T-helper 17 cell (primary cell): ENCODE measurements at places on chromosomes 4 and X. TPM values are rescaled to one million over a fixed set of nuclear protein-coding genes. Genes with fewer than 3 reads are reported as not detected.

The TLL1 gene
- total RNA-seq, result not detected

The TADA2B gene
- total RNA-seq, result 31.8 TPM

The SCRG1 gene
- not detected for total RNA-seq

The PRR32 gene
- total RNA-seq, result not detected

The NXF2B gene
- total RNA-seq, result not detected

The FMR1NB gene
- not detected for total RNA-seq

The GAGE12J gene
- not detected for total RNA-seq

The PAK3 gene
- 2.7 TPM for total RNA-seq

DNA sequence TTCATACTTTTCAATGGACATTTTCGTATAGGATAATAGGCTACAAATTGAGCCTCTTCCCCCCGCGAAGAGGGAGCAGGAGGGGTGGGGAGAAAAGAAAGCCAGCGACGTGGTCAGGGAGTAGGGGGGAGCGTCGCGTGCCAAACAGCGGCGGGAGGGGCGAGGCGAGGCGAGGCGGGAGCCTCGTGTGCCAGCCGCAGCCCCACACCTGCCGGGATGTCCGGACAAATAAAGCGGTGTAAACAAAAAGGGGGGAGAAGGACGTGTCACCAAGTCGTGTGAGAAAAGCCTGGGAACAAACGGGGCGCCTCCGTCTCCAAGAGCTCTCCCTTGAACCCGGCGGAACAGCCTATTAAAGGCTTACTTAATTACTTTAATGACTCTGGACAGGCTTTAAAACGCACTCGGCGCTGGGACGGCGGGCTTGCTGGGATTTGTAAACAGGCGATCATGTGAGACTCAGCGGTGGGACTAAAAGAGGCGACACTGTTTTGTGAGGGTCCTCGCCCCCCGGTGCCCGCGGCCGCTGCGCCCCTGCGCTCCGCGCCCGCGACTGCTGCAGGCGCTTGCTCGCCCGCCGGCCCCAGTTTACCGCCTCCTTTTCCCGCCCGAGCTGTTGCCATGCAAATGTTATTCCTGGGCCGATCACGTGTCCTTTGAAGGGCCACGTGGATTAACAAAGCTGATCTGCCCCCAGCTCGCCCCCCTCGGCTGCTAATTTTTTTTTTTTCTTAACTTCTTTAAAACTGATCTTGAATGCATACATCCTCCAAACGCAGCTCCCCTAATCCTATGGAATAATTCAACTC lies at the start of gene HELT:
TSS of gene HELT (plus strand) at position 527 of the 809 bp plus-strand sequence. CDS start 439 bp downstream, outside the sequence.
- H3K4me1 ChIP-seq, result peaks cover 20% of the 10 kb centered on the region
- peaks cover 80% of the 10 kb centered on the region for H3K27me3 ChIP-seq
- no peak for DNase-seq

DNA sequence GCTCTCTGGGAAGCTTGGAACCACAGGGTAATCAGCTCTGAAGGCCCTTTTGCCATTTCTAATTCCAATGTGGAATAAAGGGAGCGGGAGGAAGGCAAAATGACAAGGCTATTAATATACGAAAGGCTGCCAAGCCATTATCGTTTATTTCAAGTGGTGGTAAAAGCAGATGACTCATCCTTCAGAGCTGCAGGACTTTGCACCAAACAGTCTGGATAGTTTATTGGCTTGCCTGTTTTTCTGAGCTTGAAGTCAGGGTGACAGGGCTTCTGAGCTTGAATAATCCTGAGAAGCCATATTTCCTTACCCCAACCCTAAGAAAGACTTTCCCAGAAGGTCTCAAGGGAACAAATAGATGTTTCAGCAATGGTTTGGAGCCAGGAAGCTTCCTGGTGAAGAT lies 7.7 kb upstream of the GABRE start:
- H3K27me3 ChIP-seq, result no peaks in the 10 kb centered on the region
- no peak overlapping the region for H3K4me3 ChIP-seq
- H3K36me3 ChIP-seq, result no peaks in the 10 kb centered on the region
- H3K4me1 ChIP-seq, result no peaks in the 10 kb centered on the region
- no peak for DNase-seq

GRCh38 chr4:113435893-113436292 lies 325.6 kb downstream of the CAMK2D start:
- no peaks in the 10 kb centered on the region for H3K36me3 ChIP-seq
- H3K27me3 ChIP-seq, result no peaks in the 10 kb centered on the region
- no peak for DNase-seq
- no peak overlapping the region for H3K4me3 ChIP-seq
- peaks cover 7% of the 10 kb centered on the region for H3K4me1 ChIP-seq

DNA sequence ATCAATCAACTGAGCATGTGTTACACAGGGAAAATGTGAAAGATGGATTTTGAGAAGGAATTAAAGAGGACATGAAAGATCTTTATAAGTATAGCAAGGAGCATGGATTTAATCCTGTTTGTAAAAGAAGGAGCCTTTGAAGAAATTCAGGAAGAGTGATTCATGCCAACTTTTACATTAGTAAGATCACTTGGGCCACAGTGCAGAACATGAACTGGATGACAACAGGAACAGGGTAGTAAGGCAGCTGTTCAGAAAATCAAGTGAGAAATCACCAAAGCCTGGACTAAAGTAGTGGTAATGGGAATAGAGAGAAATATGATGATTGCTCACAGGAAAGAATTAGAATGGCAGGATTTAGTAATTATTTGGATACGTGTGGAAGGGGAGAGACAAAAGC lies 265.7 kb upstream of the PCDH7 start:
- H3K4me3 ChIP-seq, result no peak overlapping the region
- DNase-seq, result no peak
- H3K4me1 ChIP-seq, result no peaks in the 10 kb centered on the region
- H3K27ac ChIP-seq, result no peak overlapping the region

GRCh38 chrX:106802063-106802387 lies 448 bp upstream of the TBC1D8B start:
- H3K27ac ChIP-seq, result peak overlapping the region; percentile 45
- peaks cover 7% of the 10 kb centered on the region for H3K4me1 ChIP-seq
- peak overlapping the region; percentile 94 for H3K4me3 ChIP-seq
- H3K36me3 ChIP-seq, result no peaks in the 10 kb centered on the region
- peaks cover 5% of the 10 kb centered on the region for H3K27me3 ChIP-seq
- no peak for DNase-seq

GRCh38 chrX:85309717-85310116 lies 65.9 kb downstream of the ZNF711 start:
- H3K27me3 ChIP-seq, result no peaks in the 10 kb centered on the region
- no peaks in the 10 kb centered on the region for H3K36me3 ChIP-seq
- H3K4me3 ChIP-seq, result no peak overlapping the region
- no peaks in the 10 kb centered on the region for H3K4me1 ChIP-seq
- H3K27ac ChIP-seq, result no peak overlapping the region

- no peak overlapping the region for H3K27ac ChIP-seq
- DNase-seq, result no peak
- H3K36me3 ChIP-seq, result peaks cover 19% of the 10 kb centered on the region
- peak overlapping the region; percentile 37 for H3K4me3 ChIP-seq
- peaks cover 24% of the 10 kb centered on the region for H3K4me1 ChIP-seq
Measured at GRCh38 chr4:67499799-67500198, 45.5 kb downstream of the CENPC start.

- H3K4me1 ChIP-seq, result peaks cover 4% of the 10 kb centered on the region
- H3K36me3 ChIP-seq, result no peaks in the 10 kb centered on the region
- H3K27me3 ChIP-seq, result no peaks in the 10 kb centered on the region
- no peak overlapping the region for H3K4me3 ChIP-seq
- H3K27ac ChIP-seq, result no peak overlapping the region
- no peak for DNase-seq
Measured at GRCh38 chr4:88999392-88999930, 57.5 kb downstream of the FAM13A start.

DNA sequence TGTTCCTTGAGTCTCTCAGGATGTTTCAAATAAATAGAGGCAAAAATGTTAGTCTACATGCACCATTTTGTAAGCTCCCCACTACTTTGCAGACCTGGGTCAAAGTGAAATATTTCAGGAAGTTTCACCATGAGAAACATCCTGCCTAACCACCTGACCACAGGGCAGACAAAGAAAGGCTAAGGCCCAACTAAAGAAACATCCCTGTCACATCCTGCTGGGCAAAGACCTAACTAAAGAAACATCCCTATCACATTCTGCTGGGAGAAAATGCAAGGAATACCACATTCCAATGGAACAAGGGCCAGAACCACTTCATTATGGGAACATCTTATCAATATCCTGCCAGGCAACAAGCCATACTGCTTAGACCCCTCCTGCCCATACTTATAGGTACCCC lies 1303.4 kb downstream of the TECRL start:
- no peak for DNase-seq
- no peaks in the 10 kb centered on the region for H3K4me1 ChIP-seq
- H3K27ac ChIP-seq, result no peak overlapping the region
- H3K27me3 ChIP-seq, result no peaks in the 10 kb centered on the region
- no peaks in the 10 kb centered on the region for H3K36me3 ChIP-seq
- H3K4me3 ChIP-seq, result no peak overlapping the region

- H3K27me3 ChIP-seq, result peaks cover 14% of the 10 kb centered on the region
- no peak overlapping the region for H3K4me3 ChIP-seq
- DNase-seq, result no peak
- H3K4me1 ChIP-seq, result no peaks in the 10 kb centered on the region
- peak overlapping the region; percentile 54 for H3K27ac ChIP-seq
Measured at GRCh38 chr4:168795346-168795745, 214.7 kb downstream of the CBR4 start.
